ENCODE measurements at places on chromosomes 11 and 22.

DNA sequence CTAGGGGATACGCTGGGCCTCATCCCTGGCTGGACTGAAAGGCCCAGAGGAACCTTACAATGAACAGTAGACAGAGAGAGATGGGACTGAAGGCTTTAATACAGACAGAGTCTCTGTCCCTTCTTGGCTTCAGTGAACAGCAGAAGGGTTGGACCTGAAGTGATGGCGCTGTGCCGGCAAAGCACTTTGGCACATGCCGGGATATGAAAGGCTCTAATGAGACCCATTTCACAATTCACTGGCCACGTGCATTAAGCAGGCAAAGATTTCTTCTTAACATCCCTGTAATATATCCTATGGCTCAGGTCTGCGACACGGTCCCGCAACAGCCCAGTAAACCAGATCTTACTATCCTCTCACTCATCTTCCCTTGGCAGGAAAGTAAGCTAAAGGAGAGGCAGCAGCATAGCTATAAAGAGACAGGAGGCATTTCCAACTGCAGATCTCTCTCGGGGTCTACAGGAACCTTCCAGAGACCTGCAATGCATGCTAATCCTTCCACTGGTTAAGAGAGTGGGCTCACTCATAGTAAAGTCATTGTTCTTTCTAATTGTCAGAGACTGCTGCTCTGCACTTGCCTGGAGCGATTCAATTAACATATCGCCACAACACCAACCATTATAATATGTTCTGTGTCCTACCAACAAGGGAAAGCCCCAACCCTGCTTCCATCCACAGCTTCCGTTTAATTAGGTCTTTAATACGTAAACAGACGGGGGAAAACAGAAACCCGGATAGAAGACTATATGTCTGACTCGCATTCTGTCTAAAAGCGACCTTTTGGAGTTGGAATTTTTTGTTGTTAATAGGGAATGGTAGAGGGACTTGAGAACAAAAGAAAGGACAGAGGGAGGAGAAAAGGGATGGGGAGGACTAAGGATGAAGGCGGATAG, 1179.0 kb downstream of the LRRC4C start:
- no peak for DNase-seq

DNA sequence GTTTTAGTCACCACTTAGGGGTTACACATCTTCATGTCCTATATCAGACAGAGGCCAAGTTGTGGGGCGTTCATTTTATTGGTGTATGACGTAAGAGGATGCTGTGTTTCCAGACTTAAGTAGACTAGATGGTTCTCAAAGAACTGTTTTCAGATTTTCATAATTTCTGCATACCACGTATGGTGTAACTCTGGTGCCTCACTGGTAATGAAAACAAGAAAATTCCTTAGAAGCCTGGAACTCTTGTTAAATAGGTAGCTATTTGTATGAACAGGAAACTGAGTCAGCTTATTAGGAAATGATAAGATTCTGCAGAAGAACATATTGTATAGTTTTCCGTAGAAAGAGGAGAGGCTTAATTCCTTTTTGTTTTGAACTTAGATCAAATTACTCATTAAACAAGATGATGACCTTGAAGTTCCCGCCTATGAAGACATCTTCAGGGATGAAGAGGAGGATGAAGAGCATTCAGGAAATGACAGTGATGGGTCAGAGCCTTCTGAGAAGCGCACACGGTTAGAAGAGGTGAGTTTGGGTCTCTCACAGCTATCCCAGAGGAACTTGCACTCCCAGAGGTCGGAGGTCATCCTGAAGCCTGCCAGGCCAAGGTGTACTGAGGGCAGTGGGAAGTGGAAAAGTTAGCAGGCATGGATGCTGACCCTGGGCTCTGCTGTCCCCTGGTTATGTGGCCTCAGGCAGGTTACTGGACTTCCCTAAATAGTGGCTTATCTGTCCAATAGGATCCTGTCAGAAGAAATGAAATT, 3.9 kb downstream of the CDC45 start:
- no peak for DNase-seq

GRCh38 chr11:130434521-130435223, 6.3 kb upstream of the ADAMTS8 start:
- DNase-seq = peak; percentile 64

DNA sequence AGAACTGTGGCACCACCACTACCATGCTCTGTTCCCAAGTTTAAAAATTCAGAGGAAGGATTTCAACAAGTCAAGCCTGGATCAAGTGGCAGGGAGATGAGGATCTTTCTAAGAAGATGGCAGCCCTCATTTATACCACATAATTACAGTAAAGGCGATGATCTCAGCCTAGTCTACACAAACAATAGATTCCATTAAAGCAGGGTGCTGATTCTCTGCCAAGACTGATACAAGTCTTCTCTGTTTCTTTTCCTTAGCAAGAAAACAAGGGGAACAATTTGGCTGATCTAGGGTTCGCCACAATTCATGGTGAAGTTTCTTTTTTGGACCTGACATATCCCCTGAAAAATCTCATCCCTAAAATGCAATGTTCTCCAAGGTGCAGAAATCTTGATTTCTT, 73.9 kb downstream of the PPFIBP2 start:
- no peak for DNase-seq

GRCh38 chr22:27203276-27203660, 545.9 kb downstream of the MIAT start:
- DNase-seq = no peak

- DNase-seq = no peak
These were observed 1.1 kb upstream of the PITPNB start for GRCh38 chr22:27919942-27920755.

GRCh38 chr22:42277988-42278776, 7.7 kb upstream of the TCF20 start:
- peak; percentile 30 for DNase-seq

GRCh38 chr11:117502779-117503100, 175.1 kb downstream of the CEP164 start:
- no peak for DNase-seq

DNA sequence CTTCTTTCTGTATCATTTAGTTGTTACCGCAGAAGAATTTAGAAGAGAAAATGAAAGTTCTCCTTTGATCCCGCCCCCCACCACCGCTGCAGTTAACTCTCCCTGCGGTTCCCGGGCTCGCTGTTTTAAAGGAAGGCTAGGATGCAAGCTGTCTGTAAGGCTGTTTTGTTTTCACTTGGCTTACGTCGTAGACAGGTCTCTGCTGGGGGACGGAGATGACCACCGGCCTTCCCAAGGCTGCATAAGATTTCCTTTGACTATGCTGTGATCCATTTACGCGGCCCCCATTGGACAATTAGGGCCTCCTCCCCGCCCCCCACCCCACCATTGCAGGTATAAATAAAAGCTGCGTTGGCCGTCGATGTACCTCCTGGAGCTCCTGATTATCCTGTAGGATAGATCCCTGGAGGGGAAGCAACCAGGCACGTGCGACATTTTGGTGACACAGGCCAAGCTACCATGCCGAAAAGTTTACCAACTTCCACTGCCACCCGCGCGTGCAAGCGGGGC, 1.4 kb upstream of the CPT1A start:
- DNase-seq = peak; percentile 55

DNA sequence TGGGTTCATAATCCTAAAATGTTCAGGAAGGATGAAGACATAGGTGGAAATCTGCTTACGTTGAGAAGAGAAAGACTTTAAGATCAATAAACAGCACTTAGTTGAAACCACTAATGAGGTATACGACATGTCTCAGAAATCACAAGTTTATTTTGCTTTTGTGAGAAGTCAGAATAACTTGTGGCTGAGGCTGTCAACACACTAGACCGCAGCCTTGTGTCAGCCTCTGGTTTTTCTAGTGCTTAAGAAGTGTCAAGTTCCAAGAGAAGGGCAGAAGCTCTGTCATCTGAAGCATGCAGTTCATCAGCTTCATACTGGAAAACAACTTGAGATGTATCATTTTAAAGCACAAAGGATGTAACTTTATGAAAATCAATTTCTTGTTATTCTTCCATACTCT, 420.9 kb downstream of the METTL15 start:
- no peak for DNase-seq

GRCh38 chr11:24592360-24592759, 95.5 kb downstream of the LUZP2 start:
- no peak for DNase-seq

DNA sequence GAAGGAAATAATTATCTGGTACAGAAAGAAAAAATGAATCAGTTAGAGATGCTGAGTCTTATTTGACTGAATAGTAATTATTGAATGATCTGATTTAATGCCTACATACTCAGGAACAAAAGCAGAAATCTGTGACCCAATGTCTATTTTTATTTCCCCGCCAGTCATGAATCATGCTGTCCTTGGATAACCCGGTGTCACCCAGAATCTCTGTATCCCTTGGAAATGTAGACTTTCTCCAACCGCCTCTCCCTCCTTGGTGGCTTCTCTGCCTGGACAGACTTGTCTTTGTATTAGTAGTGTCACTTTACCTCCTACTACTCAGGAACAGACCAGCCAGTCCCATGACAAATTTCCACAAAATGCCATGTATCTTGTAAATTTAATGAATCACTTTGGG, 173.3 kb upstream of the PDGFD start:
- no peak for DNase-seq

GRCh38 chr11:17950644-17951043, 62.2 kb downstream of the SERGEF start:
- no peak for DNase-seq

DNA sequence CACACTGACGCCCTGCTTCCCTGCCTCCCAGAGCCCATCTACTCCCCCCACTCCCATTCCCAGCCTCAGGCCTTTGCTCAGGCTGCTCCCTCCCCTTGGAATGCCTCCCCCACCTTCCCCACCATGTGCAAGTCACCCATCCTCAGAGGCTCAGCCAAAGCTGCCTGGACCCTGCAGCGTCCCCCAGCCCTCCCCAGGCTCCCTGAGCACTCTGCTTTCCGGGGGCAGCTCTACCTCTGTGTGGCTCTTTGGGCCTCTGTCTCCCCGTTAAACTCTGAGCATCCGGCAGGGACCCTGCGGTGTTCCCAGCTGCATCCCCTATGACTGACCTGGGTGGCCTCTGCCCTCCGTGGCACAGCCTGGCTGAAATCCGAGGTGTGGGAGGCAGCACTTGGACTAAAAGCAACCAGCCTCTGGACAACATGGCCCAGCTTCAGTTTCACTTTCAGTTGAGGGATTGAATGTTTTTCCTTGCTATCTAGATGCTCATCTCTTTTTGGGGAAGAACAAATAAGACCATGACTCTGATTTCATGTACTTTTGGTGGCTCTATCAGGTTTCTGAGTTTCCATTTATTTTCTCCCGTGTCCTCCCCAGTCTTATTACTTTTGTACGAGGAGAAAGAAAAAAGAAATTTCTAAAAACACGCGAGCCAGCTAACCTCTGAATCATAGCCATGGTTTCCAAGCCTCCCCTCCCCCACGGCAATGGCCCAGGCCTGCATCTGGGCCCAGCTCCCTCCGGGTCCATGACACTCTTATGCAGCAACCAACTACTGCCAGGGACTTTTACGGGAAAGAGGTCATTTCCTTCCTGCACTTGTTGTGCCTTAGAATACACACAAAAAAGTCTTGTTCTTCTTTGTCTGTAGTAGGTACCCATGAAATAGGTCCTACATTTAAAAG, 3.8 kb downstream of the APOL3 start:
- peak; percentile 64 for DNase-seq

DNA sequence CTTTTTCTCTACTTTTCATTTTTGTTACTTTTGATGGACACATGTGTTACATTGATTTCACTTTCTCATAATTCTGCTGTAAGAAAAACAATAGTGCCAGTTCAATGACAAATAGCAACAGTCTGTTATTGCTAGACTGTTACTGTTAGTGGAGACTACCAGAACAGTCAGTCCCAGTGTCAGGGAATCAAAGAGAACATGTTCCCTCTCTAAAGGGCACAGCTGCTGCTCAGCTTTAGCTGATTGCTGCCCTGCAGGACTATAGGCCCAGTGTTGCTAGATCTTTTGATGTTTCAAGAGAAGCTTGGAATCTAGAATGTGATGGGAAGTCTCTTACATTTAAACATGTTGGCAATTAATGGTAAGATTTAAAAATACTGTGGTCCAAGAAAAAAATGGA, 3.4 kb downstream of the BIRC3 start:
- DNase-seq = no peak

- DNase-seq = no peak
These were observed 106.8 kb downstream of the KIRREL3 start for GRCh38 chr11:126893796-126894195.

DNA sequence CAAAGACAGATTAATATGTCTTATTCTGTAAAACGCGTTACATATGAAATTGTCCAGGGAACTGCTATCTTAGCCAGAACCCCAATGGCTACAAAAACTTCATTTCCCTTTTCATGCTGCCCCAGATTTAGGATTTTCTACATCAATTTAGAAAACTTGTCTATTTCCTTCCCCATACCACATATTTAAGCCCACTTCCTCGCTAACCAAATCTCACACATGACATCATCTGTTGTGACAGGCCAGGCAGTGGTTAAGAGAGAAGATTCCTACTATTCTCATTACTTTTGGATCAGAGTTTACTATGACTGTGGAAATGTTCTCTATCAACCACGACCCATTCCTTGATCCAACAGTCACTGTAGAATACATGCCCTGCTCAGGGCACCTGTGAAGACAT, 15.9 kb downstream of the CCDC82 start:
- no peak for DNase-seq

GRCh38 chr11:44506375-44507016, 59.0 kb upstream of the CD82 start:
- DNase-seq = no peak

DNA sequence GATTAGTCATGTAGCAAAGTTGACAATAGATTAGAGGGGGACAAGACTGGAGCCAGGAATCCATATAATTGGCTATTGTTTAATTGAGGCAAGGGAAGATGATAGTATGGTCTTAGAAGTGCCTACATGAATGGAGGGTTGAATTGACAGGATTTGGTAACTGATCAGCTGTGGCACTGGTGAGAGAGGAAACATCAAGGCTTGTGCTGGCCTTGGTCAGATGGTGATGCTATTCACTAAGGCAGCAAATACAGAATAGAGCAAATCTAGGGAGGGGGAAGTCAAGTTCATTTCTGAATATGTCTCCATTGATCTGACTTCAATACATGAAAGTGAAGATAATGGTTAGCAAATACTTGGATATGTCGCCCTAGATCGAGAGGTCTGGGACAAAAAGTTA, 54.3 kb upstream of the APOA1 start:
- DNase-seq = no peak

DNA sequence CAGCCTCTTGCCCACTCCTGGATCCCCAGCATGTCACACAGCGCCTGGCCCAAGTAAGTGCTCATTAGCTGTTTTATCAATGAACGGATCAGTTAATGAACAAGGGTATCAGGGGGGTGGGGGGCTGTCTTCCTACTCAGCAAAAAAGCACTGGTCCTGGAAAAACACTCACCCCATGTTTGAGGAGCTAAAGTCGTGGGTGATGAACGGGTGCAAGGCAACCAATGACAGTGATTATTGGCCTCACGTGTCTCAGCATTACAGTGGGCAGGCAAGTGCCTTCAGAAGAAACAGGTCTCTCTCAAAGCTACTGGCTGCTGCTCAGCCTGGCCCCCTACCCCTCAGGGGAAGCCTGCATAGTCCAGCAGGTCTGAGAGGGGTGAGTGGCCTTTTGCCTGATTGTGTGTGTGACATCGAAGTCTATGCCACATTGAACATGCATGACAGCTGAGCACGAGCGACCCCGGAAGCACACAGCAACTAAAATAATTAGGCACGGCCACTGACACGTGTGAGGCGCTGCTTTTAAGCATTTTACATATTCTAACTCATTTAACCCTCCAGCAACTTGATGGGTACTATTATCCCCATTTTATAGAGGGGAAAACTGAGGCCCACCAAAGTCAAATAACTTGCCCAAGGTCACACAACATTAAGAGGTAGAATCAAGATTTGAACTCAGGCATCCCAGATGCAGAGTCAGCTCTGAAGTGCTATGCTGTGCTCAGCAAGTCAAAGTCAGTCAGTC, 2.6 kb upstream of the MS4A10 start:
- no peak for DNase-seq

All from activated naive CD8-positive, alpha-beta T cell treated with anti-CD3 and anti-CD28 coated beads, Interleukin-2, amount 10 ng/mL, durations not matched to agents 7 days and 5 days (primary cell).